Bronchial epithelial cell (primary cell): ENCODE measurements at places on chromosomes 5 and 9. TPM values are rescaled to one million over a fixed set of nuclear protein-coding genes. Genes with fewer than 3 reads are reported as not detected.
A peak's percentile ranks its signal among the peaks of the same experiment; 100 is the strongest.

GRCh38 chr5:57033103-57033502 lies 81.2 kb upstream of the MIER3 start:
- peak; percentile 80 for DNase-seq

DNA sequence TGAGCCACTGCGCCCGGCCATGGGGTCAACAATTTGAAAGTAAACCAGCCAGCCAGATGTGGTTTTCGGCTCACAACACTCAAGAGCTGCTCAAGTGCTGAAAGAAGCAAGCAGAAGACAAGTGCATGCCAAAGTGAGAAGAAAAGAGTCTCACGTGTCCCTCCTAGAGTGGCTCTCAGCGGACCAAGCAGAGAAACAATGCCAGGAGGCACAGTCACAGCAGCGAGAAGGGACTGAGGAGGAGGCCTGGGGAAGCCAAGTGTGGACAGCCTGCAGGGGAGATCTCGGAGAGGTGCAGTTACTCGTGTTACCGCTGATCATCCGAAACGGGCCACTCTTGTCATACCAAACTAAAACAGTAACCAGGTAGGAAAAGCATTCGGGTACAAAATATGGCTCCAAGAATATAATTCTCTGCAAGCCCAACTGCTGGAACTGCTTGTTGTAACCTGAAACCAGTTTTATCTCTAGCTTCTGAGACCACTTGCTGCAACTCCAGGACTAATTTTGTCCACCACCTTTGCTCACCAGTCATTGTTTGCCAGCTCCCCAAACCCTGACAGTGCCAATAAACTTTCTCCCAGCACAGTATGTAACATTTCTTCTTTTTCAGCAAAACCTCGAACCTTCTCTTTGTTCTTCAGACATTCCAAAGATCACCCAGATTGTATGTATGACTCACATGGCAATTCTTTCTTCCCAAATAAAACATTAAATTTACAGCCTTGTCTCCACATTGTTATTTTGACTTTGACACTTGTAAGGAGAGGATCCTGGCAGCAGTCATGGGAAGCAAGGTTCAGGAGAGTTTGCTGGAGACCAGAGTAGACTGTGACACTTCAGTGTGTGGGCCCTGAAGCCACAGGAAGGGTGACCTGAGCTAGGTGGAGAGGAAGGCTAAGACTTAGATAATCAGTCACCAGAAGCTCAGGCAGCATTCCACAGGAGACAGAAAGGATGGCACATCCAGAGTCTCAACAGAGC lies 6.3 kb downstream of the SLC35D2 start:
- peak; percentile 13 for DNase-seq

DNA sequence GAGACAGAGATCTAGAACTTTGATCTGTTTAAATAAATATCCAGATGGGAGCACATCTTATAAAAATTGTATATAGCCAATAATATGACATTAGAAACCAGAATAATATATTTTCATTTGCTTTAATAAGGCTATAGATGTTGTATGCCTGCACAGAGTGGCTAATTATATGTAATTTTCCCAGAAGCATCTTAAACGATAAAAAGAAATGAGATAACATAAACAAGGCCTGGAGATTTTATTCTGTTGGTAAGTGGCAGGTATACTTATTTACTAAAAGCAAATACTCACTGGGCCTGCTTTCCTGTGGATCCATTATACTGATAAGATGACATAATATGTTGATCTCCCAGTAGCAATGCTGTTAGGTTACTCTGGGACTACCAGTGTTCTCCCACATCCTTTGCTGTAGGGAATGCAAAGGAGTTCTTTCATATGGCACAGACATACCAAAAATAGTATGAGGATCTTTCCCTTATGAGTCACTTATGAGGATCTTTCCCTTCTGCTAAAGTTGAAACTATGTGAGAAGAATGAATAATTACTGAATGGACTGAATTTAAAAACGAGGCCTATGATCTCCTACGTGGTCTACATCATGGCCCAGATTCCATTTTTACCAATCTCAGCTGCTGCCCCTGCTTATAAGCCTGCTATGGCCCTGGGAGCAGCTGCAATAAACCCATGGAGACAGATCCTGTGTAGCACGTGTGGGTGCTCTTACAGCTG lies 112.1 kb downstream of the NUDT12 start:
- peak; percentile 76 for DNase-seq

DNA sequence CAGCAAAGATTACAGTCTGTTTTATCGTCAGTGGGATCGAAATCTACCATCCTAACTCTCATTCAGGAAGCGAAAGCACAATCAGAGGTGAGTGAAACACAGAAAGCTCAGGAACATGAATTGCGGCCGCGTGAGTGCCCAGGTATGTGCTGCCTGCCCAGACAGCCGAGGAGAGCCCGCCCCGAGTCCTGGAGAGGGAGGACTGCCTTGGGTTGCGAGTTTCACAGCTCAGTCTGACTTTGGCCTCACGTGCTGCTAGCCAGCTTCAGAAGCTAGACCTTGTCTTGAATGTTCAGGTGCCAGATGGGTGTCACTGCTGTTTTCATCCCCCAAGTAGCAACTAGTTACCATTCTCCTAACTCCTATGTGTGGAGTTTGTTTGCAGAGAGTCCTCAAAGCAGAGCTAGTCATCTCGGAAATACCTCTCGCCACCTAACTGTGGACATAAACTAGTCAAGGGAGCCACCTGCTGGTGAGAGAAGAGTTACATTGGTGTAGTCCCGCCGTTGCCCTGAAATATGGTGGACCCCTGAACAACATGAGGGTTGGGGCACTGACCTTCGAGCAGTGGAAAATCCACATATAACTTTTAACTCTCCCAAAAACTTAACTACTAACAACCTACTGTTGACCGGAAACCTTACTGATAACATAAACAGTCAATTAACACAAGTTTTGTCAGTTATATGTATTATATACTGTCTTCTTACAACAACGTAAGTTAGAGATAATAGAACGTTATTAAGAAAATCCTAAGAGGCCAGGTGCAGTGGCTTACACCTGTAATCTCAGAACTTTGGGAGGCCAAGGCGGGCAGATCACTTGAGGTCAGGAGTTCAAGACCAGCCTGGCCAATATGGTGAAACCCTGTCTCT lies 80.9 kb downstream of the GOLPH3 start:
- DNase-seq: peak; percentile 66

DNA sequence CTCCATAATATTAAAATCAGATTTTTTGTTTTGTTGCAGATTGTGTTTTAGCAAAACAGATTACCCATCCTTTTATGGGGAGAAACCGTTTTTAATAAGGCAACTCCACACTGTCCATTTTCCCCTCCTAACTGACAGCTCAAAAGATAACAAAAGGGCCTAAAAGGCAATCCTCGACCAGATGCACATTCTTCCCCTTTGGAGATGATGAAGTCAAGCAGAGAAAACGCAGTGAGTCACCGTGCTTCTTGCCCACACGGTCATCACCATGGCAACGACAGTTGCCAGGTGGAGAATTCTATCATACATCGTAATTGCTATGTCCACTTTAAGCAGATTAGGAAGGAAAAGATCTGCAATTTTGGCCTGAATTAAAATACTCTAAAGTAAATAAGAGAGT lies 96.4 kb downstream of the DIRAS2 start:
- DNase-seq: peak; percentile 66

Gene UBE2QL1
- total RNA-seq: not detected in 2 replicates

Gene SPINK7
- total RNA-seq: 13.7 and 23.4 TPM in 2 replicates
